ENCODE measurements at places on chromosomes 7 and 10.

- DNase-seq, result no peak
These were observed at the start of gene MCMBP for GRCh38 chr10:119872610-119872859. MCMBP (minus strand) TSS chr10:119872843; CDS start chr10:119872584, 259 bp downstream.

DNA sequence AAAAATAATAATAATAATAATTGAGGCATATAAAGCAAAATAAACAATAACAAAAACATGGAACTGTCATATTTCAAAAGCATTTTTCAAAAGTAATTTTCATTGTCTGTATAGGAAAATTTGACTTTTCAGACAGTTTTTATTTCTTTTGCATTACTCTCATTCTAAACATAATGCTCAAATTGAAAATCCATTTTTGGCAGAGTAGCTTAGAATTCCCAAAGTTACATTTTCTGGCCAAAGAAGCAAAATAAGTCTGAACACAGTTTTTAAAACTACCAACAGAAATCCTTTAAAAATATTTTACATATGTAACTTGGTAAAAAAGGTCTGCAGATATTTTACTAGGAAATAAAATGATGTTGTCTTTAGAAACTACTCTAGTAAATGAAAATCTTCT, 535.4 kb downstream of the ANKRD7 start:
- DNase-seq, result no peak

DNA sequence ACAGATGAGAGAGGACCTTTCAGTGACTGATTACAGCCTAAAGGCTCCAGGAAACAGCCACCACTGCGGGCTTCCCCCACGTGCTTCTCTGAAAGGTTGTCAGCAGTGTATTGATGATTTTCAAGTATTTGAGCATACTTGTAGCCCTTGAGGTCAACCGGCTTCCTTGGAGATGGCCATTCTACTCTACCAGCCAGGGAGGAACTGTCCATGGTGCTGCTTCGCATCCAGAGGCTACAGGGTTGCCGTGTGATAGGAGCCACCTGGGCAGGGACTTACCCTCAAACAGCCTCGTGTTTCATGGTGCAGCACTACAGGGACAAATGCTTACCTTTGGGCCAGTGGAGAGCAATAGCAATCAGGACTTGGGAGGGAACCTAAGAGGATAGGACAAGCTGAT, 179.5 kb downstream of the DPP6 start:
- DNase-seq, result no peak

DNA sequence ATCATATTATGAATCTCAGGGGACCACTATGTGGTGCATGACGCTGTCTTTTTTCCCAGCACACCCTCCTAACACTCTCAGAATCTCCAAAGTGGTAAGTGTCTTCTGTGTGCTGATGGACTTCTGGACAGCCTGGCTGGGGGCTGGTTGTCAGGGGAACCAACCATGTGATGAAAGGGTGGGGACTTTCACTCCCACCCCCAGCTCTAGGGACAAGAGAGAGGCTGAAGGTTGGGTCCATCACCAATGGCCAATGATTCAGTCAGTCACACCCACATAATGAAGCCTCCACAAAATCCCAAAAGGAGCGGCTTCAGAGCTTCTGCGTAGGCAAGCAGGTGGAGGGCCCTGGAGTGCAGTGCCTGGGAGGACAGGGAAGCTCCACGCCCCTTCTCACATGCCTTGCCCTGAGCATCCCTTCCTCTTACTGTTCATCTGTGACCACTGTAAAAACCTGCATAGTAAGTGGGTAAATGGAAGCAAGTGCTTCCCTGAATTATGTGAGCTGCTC, 44.6 kb downstream of the RASGEF1A start:
- DNase-seq, result no peak

DNA sequence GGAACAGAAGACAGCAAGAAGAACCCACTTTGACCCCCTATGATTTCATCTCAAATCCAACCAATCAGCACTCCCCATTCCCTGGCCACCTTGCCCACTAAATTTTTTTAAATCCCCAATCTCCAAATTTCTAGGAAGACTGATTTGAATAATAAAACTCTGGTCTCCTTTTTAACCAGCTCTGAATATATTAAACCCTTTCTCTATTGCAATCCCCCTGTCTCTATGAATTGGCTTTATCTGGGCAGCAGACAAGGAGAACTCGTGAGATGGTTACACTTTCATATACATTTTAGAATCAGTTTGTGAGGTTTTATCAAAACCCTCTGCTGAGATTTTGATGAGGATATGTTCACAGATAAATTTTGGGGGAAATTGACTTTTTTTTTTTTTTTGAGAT, 90.3 kb upstream of the TRIM24 start:
- no peak for DNase-seq

- no peak for DNase-seq
These were observed 112.6 kb upstream of the PPIF start for GRCh38 chr10:79234391-79235315.

- DNase-seq, result no peak
These were observed 101.1 kb upstream of the PPIF start for GRCh38 chr10:79246209-79246581.

- no peak for DNase-seq
These were observed 27.3 kb upstream of the MRC1 start for GRCh38 chr10:17781856-17782255.

- no peak for DNase-seq
These were observed 3.7 kb downstream of the ZNF680 start for GRCh38 chr7:64559206-64559605.

DNA sequence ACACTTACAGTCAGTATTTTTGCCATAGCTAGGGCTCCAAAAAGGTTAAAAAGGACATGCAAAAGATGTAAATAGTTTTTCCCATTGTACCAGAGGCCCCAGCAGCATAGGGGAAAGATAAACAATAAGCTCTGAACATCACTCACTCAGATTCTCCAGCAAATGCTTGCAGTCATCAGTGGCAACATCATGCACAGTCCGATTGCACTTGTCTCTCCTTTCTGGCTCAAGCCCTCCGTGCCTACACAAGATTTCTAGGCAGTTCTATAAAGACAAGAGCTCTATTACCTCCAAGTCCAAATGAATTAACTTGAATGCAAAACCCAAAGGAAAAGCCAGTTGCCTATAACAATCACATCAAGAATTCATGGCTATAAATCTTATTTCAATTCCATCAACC, 106.3 kb downstream of the CTTNBP2 start:
- no peak for DNase-seq

DNA sequence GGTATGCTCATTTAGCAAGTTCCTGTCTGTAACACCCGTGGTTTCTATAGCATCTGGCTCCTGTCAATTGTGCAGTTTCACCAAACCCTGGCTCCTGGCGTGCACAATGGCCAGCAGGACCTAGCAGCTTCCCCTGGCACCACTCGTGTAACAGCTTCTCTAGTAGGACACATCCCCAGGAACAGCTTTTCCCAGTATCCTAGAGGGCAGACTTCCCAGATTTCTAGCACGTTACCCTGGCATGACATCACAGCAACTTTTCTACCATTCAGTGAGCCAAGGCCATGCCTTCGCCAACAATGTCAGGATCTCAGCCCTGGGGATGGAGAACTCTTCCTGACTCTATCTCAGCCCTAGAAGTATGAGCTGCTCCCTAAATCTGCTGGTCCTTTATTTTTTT, 6.5 kb downstream of the YME1L1 start:
- DNase-seq, result no peak

DNA sequence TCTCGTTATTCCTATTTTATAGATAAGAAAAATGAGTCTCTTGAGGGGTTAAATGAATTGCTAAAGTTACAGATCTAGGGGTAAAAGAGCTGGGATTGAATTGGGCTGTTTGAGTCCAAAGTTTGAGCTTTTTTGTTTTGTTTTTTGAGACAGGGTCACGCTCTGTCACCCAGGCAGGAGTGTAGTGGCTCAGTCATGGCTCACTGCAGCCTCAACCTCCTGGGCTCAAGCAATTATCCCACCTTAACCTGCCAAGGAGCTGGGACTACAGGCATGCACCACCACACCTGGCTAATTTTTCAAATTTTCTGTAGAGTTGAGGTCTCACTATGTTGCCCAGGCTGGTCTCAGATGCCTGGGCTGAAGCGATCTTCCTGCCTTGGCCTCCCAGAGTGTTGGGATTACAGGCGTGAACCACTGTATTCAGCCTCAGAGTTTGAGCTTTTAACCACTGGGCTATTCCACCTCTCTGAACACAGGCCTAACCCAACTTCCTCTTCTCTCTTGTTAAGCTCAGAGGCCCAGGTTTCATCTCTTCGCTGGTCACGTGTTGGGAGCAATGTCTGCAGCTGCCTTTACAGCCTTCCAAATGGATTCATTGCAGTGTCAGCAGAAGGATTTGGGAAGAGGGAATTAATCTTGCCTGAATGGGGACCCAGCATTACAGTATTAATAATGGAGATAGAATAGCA, 8.0 kb downstream of the SUFU start:
- no peak for DNase-seq

DNA sequence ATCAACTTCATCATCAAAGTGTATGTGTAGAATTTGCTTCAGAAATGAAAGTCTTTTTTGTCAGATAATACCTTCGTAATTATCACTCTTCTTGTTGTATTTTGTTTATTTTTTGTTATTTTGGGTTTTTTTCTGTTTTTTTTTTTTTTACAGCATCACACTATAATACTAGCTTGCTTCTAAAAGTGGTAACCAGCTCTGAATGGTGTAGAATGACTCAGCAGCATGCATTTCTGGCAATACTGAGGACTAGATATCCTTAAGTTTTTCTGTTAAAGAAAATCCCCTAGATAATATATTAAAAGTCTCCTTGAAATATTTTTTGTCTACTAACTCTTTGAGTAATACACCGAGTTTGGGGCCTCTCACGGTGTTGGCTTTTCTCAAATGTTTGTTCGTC, 109.1 kb downstream of the LMBR1 start:
- DNase-seq, result no peak

Data from astrocyte of the cerebellum (primary cell).